Activated CD4-positive, alpha-beta T cell treated with anti-CD3 and anti-CD28 coated beads, Interleukin-2, amount 50 U/mL, for 4 hours (primary cell): ENCODE measurements at places on chromosomes 7 and 10.

DNA sequence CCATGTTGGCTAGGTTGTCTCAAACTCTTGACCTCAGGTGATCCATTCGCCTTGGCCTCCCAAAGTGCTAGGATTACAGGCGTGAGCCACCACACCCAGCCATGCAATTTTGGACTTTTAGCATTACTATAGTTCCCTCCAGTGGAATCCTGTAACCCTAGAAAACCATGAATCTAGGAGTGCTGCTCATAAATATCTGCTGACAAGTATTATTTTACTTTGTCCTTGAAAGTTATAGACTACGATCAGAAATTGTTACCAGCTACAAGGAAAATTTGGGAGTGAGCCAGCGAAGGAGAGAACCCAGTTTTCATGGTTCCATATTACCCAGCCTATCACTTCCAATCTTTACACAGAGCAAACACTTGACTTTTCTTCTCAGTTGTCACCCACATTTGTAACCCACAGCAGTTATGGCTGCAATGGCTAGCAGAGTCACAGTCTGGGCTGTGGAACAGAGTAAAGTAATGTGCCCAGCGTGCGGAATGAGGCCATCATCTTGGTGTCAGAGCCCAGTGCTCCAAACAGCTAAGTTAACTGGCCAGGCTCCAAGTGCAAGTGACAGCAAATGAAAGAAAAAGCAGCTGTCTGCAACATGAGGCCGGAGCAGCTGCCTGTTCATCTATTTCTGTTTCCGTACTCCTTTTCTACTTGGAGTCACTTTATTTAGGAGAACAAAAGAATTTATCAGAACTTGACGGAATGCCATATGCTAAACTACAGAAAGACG, 29.9 kb downstream of the ZC3HC1 start:
- no peak for DNase-seq

DNA sequence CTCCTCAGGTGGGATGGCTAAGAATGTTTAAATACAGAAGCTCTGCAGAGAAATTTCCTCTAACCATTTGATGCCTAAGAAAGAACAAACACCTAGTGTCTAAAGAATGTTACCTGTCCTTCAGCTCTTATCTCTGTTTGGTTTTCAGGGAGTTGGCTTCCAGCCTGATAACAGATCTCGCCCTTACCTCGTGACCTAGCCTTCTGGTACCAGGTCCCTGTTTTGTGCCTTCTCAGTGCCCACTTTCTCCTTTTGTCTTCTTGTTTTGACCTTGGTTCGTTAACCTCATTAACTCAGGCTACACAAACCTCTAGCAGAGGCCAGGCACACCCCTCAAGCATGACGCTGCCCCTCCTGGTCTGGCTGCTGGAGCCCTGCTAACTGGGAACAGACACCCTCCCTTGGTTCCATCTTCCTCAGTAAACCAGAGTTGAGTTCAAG, 16.1 kb upstream of the RAB11FIP2 start:
- DNase-seq = no peak

- no peak for DNase-seq
These were observed 30.5 kb upstream of the MAP3K8 start for GRCh38 chr10:30403494-30403893.

DNA sequence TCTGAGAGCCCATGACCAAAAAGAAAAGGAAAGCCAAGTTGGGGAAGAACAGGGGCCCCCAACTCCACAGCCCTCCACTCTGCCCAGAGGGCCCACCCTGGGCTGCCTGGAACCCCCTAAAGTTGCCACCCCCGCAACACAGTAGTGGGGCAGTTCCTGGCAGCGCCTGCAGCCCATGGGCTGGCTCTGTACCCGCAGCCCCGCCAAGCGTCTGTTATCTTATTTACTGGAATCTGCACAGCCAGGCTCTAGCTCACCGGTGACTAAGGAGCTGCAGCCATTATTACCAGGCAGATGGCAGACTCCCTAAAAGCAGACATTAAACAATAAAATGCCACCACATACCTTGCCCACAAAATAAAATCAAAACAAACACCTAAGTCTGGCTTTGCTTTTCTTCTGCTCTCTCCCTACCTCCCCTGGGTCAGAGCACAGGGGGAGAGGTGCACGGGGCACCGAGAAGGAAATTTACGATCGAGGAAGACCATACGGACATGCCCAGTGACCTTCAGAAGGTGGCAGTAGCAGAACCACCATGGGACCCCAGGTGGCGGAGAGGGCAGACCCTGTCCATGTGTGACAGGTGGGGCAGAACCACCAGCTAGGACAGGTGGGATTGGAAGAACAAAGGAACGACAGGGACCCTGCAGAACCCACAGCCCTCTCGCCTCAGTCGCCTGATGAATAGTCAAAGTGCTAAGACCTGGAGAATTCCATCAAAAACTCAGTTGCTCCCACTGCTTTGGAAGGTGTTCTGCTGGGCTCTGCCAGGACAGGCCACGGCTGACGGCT, 66.3 kb downstream of the PRKAG2 start:
- DNase-seq = no peak

GRCh38 chr7:22480523-22481075, 19.4 kb downstream of the STEAP1B start:
- no peak for DNase-seq

DNA sequence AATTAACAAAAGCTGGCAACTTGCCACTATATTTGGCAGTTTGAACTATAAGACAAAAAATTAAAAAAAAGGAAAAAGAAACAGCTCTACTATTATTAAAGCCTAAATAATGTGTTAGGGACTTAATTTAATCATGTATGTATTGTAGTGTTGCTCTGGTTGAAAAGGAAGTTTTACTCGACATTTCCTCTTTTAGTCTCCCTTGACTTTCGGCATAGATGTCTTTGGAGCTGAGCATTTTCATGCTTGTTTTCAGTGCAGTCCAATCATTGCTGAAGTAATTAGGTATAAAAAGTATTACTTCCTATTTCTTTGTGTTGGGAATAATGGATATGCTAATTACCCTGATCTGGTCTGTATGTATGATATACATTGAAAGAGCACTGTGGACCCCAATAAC, 216.8 kb upstream of the KLF6 start:
- DNase-seq = no peak

- no peak for DNase-seq
These were observed 254.8 kb downstream of the PHF14 start for GRCh38 chr7:11228515-11228914.

GRCh38 chr7:116862951-116863670, 724 bp downstream of the CAPZA2 start:
- no peak for DNase-seq

- DNase-seq = no peak
These were observed 67.9 kb upstream of the OGDHL start for GRCh38 chr10:49830016-49830415.

DNA sequence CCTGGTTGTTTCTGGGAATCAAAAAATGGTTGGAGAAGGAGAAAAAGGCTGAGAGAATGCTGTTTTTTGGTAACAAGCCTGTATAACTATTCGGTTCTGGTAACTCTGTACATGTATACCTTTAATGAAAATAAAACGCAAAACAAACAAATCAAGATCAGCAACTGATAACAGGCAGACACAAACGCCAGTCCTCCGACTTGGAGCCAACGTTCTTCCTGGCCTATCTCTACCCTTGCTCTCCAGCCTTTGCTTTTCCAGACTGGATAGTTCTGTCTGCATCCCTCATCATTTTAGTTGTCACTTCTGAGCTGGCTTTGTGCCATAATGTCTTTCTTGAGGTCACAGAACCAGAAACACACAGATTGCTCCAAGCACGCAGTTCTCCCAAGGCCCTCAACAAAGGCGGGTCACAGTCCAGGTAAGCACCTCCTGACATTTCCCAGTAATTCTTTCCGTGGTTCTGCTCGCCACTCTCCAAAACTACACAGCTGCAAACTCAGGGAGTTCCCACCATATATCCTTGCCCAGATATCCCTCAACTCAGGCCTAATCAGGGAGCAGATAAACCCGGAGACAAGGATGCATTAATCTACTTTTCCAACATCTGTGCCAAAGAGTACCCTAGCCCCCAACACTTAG, 20.2 kb downstream of the HIP1 start:
- no peak for DNase-seq

GRCh38 chr10:110790913-110791506, 80.7 kb upstream of the PDCD4 start:
- no peak for DNase-seq

DNA sequence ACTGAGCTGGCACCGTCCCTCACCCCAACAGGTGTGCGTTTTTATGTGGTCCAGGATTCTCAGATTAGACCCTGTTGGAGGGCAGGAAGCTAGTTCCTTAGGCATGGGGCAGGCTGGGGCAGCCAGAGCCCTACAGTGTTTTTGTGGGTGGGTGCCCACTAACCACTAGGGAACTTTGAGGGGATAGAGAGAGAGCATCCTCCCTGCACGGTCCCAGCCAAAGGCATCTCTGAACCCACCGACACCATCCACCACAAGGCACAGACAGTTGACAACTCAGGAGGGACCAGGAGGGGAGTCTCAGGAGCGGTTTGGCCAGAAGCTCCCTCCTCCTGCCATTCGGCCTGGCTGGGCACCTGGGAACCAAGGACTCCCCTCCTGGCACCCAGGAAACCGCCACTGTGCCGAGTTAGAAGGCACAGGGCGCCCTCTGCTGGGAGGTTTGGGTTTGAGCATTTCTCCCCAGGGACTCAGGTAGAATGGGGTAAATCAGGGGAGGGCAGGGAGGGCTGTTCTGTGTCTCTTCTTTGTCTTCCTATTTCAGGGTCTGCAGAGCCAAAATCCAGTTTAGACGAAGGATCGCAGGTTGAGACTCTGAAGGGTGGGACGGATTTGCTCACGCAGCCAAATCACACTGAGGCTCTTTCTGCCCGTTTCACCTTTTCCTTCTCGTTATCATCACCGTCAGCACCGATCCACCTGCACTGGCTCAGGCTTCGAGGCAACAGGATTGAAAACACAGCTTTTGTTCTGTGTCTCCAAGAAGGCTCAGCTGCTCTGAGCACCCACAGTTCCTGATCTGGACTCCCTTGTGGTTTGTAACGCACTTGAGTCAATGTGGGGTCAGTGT, 84.8 kb upstream of the COL13A1 start:
- peak; percentile 46 for DNase-seq

- DNase-seq = no peak
These were observed 170.9 kb upstream of the SMIM30 start for GRCh38 chr7:113289140-113289740.

DNA sequence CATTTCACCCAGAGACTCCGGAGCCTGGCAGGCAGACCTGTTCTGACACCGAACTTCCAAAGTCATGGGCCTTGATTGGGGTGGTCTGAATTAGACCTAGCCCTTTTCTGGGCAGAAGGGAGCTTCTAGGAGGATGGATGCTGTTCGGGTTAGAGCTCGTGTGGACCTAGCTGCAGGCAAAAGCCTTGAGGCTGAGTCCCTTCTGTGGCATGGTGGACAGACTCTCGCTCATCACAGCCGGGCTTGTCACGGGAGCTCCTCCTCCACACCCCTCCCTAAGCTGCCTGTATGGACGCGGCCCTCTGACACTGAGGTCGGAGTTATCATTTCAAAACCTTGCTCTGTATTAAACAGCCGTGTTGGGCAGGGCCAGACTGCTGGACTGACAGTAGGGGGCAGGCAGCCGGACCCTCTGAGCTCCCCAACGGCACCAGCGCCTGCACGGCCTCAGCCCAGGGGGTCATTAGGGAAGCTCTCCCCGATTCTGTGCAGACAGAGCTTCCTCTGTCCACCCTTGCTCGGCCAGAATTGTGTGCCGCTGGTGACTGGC, 2.2 kb downstream of the IRF5 start:
- no peak for DNase-seq

DNA sequence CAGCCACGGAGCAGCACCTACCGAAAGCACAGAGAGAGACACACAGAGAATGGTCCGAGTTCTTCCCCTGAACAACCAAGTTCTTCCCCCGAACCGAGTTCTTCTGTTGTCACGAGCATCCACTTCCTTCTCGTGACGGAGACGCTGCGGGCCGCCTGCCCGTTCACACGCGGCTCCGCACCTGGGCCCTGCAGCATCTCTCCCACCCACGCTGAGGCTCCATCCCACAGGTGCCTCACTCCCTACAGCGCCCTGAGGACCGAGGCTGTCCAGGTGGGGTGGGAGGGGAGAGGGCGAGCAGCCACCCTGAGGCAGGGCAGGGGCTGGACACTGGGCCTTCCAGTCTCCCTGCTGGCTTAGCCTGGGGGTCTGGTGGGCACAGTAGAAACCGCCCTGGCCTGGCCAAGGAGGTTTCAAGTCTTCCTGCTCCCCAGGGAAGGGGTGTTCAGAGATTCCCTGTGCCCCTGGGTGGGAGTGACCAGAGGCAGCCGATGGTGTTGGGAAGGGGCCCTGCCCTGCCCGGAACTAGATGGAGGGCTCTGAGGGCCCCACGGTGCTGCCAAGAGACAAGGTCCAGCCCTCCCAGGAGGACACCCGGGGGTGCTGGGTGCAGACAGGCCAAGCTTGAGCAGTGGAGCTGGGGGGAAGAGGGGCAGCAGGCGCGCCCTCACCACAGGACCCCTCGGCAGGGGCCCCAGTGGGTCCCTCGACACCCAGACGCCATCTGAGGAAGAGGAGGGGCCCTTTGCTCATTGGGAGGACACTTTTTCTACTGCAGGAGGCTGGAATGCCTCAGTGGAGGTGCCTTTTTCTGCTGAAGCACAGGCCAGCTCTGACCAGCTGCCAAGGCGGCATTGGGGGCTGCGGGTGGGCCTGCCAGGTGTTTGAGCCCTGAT, 5.2 kb upstream of the NKX6-2 start:
- no peak for DNase-seq

GRCh38 chr10:88586462-88586861, at the start of gene LIPJ:
TSS of gene LIPJ (plus strand) at chr10:88586762. CDS start at chr10:88590688, 3,926 bp downstream.
- no peak for DNase-seq

DNA sequence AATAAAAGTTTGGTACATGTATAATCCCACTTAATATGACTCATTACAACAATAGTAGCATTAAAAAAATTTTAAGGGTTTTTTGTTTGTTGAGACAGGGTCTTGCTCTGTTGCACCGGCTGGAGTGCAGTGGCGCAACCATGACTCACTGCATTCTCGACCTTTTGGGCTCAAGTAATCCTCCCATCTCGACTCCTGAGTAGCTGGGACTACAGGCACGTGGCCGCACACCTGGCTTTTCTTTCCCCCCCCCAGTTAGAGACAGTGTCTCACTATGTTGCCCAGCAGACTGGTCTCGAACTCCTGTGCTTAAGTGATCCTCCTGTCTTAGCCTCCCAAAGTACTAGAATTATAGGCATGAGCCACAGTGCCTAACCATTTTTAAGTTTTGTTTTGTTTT, 40.7 kb downstream of the KMT2C start:
- no peak for DNase-seq

- DNase-seq = no peak
These were observed 45.2 kb downstream of the INPP5A start for GRCh38 chr10:132582771-132583170.

DNA sequence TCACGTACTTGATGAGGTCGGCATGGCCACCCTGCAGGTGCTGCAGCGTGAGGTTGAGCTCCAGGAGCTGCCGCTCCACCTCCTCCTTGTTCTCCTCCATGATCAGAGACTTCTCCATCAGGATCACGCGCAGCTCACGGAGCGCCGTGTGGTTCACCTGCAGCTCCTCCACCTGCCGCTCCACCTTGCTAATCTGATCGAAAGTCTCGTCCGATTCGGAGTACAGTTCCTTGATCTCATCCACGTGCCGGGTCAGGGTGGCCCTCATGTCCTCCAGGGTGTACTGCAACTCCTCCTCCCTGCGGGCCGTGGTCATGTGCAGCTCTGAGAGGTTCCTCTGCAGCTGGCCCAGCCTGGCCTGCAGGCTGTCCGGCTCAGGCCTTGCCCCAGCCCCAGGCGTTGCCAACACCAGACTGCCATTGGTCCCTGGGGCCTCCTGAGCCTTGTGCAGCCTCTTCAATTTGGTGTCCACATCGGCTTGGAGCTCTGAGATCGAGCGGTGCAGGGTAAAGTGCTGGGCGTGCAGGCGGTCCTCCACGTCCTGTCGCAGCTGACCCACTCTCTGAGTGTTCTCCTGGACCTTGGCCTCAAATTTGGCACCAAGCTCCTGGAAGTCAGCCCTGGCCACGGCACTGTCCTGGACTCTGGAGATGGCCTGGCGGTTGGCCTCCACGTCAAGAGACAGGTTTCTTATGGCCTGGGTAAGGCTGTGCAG, 13.9 kb downstream of the MMRN2 start:
- no peak for DNase-seq
